ENCODE measurements at places on chromosomes 12 and 14.

DNA sequence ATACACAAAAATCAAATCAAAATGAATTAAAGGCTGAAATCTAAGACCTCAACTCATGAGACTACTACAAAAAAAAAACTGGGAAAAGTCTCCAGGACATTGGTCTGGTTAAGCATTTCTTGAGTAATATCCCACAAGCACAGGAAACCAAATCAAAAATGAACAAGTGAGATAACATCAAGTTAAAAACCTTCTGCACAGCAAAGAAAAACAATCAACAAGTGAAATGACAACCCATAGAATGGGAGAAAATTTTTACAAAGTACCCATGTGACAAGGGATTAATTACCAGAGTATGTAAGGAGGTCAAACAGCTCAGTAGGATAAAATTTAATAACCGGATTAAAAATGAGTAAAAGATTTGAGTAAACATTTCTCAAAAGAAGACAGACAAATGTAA, 338.7 kb downstream of the SLC16A7 start:
- no peak for DNase-seq

GRCh38 chr14:97074456-97074855, 277.3 kb downstream of the VRK1 start:
- DNase-seq, result no peak

- no peak for DNase-seq
These were observed 105.1 kb downstream of the NDUFA12 start for GRCh38 chr12:94898388-94898787.

DNA sequence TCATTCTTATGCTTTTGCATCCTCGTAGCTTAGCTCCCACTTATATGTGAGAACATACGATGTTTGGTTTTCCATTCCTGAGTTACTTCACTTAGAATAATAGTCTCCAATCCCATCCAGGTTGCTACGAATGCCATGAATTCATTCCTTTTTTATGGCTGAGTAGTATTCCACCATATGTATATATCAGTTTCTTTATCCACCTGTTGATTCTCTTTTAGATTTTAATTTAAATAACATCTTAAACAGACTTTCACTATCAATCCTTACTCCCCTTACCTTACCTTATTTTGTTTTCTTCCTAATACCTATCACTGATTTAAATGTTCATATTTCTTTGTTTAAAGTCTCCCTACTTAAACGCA, 488 bp upstream of the FBXW8 start:
- no peak for DNase-seq

DNA sequence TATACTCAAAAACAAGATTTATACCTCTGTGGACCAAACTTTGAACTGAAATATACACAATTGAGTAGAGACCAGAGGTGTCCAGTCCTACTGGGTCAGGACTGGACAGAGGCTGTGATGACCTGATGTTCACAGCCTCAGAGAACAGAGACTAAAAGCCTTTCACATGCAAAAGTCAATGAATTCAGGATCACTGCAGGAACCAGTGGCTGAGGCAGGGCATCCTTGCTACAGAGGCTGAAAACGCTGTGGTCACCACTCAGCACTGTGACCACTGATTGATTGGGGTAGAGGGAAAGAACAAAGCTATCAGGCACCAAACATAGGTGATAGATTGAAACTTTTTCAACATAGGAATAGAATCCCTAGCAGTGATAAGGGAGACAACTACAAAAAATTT, 25.1 kb downstream of the GRIP1 start:
- no peak for DNase-seq

DNA sequence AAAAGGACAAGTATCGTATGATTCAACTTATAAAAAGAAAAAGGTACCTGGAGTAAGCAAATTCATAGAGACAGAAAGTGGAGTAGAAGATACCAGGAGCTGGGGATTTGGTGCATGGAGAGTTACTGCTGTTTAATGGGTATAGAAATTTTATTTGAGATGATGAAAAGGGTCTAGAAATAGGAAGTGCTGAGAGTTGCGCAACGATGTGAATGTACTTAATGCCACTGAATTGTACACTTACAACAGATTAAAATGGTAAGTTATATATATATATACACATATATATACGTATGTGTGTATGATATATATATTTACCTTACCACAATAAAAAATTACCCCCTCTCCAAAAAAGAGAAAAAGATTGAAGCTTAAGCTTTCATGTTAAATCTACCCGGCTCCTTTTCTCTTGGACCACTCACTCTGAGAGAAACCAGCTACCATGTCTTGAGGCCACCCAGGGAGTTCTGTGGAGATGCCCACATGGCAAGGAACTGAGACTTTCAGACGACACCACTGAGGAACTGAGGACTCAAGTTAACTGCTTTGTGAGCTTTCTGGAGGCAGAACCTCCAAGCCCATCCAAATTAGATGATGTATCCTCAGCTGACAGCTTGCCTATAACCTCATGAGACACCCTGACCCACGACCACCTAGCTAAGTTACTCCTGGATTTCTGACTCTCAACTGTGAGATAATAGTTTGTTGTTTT, 130.0 kb upstream of the BTG1 start:
- DNase-seq, result no peak

GRCh38 chr14:98579140-98579539, 692.9 kb downstream of the BCL11B start:
- no peak for DNase-seq

GRCh38 chr12:5694759-5695409, 250.2 kb downstream of the ANO2 start:
- no peak for DNase-seq

DNA sequence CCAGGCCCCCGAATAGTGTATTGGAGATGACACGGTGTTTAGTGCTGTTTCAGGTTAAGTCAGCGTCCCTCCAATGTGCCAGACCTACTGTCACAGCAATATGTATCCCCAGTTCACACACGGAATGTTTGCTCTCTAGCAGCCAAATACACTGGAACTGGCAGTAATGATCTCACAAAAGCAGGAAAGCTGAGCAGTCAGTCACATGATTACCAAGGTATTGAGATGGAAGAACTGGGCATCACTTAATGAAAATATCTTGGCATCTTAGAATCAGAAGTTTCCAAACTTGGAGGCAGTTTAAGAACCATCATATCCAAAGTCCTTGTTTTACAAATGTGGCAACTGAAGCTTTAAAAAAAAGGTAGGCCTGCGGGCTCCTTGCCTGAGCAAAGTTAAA, 23.3 kb downstream of the NINJ2 start:
- no peak for DNase-seq

GRCh38 chr12:53478865-53479264, 20.4 kb downstream of the MAP3K12 start:
- no peak for DNase-seq

Data from activated T-helper 1 cell treated with Interleukin-2 at 50 U/mL for 16 hours (primary cell).